ENCODE measurements at places on chromosomes 2 and 18.

DNA sequence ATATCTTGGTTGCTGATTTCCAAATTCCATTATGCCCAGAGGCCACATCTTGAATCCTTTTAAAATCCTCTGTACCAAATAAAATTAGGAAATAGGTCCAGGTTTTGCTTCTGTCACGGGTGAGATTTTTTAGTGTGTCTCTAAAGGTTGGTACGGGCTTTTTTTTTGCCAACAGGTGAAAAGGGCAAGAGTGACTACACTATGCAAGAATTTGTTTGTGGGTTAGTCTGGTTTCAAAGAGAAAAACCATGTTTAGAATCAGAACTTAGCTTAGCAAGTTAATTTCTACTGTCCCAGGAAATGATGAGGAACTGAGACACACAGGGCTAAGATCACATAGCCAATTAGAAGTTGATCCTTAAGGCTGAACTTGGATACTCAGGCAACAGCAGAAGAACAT is 41.7 kb downstream of the POLR1A start:
- DNase-seq, result no peak

GRCh38 chr18:25310045-25310444 is 41.9 kb downstream of the ZNF521 start:
- DNase-seq, result no peak

GRCh38 chr2:95348609-95349567 is 51.7 kb downstream of the KCNIP3 start:
- DNase-seq, result no peak

DNA sequence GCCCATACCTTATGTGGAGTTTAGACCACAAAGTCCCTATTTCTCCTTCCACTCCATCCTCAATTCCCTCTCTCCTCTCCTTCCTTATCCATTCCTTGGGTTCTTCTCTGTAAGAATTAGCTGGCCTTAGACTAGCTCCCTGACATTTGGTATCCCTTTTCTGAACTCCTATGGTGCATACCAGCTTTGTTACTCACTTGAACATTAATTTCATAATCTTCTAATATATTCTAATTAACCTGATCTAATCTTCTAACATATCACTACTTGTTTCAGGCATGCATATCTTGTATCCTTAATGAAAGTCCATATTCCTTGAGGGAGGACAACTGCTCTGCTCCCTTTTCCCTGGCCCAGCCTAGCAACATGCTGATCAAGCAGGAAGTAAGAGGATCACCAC is 66.4 kb downstream of the EHD3 start:
- no peak for DNase-seq

DNA sequence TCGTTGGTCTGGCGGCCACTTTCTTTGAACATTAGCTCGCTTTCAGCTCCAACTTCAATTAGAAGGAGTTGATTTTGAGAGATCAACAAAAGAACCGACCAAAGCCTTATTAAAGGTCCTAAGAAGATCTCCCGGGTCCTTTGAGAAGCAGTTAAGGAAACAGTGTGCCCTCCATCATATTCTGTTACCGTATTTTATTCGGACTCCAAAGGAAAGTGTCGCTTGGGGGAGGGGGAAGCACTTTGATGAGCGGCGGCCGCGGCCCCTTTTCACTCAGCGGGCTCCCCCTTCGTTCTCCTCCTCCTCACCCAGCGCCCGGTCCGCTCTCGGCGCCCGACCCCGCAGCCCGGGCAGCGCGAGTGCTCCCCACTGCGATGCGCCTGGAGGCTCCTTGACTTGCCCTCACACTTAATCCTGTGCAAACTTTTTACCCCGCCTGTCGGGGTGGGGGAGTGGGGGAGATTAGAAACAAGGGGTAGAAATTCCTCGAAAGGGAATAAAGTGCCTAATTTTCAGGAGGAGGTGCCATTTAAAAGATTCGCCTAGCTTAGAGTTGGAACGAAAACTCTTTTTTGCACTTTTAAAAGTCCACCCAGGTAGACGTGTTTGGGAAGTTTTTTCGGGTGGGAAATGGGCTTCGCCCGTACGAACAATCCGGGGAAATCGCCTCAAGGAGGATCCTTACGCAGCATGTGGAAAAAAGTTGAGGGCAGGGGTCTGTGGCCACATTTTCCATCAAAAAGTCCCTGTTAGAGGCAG is 1.2 kb upstream of the OTX1 start:
- DNase-seq, result no peak

Measured in activated effector memory CD4-positive, alpha-beta T cell treated with Interleukin-2 at 50 U/mL for 16 hours (primary cell).